SJSA1 (cell line): ENCODE measurements at places on chromosomes 16 and 17.
A peak's percentile ranks its signal among the peaks of the same experiment; 100 is the strongest.

GRCh38 chr17:5434984-5435383, 4.0 kb downstream of the C1QBP start:
- DNase-seq = no peak
- H3K36me3 ChIP-seq = peaks cover 82% of the 10 kb centered on the region
- peaks cover 7% of the 10 kb centered on the region for H3K4me1 ChIP-seq
- no peak overlapping the region for H3K4me3 ChIP-seq

GRCh38 chr16:48158296-48158695, 2.5 kb upstream of the ABCC12 start:
- H3K36me3 ChIP-seq = no peaks in the 10 kb centered on the region
- H3K27me3 ChIP-seq = no peaks in the 10 kb centered on the region
- H3K27ac ChIP-seq = no peak overlapping the region
- H3K4me3 ChIP-seq = no peak overlapping the region

DNA sequence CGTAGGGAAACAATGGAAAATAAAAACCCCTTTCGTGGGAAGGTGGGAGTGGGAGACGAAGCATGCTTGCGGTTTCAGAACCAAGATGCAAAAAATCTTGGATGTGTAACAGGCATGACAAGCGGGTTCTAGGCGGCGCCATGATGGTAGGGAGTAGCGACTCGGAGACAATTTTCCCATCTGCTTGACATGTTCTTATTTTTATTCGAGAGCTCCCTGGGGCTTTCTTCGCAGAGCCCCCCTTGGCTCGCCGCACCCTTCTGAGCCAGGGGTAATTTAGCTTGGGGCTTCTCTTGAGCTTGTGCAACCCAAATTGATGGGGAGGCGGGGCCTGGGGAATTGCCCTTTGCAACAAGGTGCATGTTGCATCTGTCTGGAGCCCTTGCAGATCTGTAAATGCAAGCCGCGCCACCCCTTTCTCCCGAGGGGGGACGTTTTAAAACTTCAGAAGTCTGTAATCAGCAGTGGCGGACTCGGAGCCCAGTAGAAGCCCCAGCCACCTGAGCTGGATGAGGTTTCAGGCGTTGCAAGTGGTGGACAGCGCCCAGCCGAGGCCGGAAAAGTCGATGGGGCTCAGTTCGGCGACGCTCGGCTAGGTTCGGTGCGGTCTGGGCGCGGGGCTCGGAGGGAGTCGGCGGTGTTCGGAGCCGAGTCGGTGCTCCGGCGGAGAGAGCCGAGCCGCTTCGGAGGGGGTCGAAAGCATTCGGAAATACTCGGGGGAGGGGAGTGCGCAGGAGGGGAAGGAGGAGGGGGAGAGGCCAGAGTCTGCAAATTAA, 2.9 kb downstream of the GNAO1 start:
- peaks cover 16% of the 10 kb centered on the region for H3K27me3 ChIP-seq
- no peak overlapping the region for H3K4me3 ChIP-seq
- H3K27ac ChIP-seq = no peak overlapping the region
- peaks cover 15% of the 10 kb centered on the region for H3K4me1 ChIP-seq
- H3K36me3 ChIP-seq = no peaks in the 10 kb centered on the region

GRCh38 chr17:9389111-9389527, 186.5 kb downstream of the STX8 start:
- no peak overlapping the region for H3K4me3 ChIP-seq
- H3K4me1 ChIP-seq = peaks cover 18% of the 10 kb centered on the region
- no peaks in the 10 kb centered on the region for H3K36me3 ChIP-seq
- no peaks in the 10 kb centered on the region for H3K27me3 ChIP-seq

- no peak overlapping the region for H3K4me3 ChIP-seq
- H3K4me1 ChIP-seq = peaks cover 11% of the 10 kb centered on the region
- H3K27ac ChIP-seq = no peak overlapping the region
- DNase-seq = no peak
These were observed 11.4 kb upstream of the SLC4A1 start for GRCh38 chr17:44279346-44279665.

DNA sequence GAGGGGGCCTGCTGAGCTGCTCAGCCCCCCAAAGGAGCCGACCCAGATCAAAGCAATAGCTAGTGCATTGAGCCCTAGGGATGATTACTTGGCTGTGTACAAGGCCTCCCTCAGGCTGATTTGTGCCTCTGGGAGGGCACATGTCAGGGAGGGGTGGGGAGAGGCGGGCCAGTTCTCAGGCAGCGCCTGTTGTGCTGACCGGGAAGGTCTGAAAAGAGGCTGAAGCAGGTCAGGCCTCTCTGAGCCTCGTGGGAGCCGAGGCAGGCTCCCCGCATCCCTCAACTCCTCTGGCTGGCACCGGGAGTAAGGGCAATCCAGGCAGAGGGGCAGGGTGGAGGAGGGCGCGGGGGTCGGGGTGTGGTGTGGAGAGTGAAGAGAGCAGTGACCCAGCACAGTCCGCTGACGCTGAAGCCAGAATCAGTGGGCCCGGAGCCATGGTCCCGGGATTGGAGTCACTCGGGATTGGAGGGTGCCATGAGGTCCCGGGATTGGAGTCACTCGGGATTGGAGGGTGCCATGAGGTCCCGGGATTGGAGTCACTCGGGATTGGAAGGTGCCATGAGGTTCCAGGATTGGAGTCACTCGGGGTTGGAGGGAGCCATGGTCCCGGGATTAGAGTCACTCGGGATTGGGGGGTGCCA, 3.0 kb downstream of the DCXR start:
- H3K27ac ChIP-seq = no peak overlapping the region
- no peaks in the 10 kb centered on the region for H3K27me3 ChIP-seq
- H3K4me3 ChIP-seq = no peak overlapping the region
- H3K4me1 ChIP-seq = peaks cover 37% of the 10 kb centered on the region
- peaks cover 36% of the 10 kb centered on the region for H3K36me3 ChIP-seq
- DNase-seq = no peak

GRCh38 chr17:82006468-82007227, 16.0 kb downstream of the CENPX start:
- peak; percentile 55 for DNase-seq
- no peak overlapping the region for H3K27ac ChIP-seq
- no peaks in the 10 kb centered on the region for H3K27me3 ChIP-seq

- no peak overlapping the region for H3K27ac ChIP-seq
- DNase-seq = no peak
- H3K36me3 ChIP-seq = no peaks in the 10 kb centered on the region
- peaks cover 22% of the 10 kb centered on the region for H3K4me1 ChIP-seq
These were observed 20.3 kb downstream of the TNS4 start for GRCh38 chr17:40481106-40481505.

DNA sequence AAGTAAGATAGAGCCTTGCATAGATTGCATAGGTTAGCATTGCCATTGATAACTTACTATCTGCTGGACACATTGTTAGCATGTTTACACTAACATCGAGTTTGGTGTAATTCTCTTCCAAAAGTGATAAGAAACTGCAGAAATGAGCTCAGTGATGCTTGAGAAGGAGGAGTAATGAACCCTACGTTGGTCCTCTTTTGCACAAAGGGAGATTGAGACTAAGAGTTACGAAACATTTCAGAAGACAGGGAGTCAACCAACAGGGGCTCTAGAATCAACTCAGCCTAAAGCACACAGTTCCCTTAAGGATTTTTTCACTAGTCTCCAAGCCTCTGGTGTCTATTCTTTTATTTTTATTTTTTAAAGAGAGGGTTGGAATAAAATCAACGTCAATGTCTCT, 6.8 kb downstream of the CCL7 start:
- H3K4me3 ChIP-seq = no peak overlapping the region
- no peaks in the 10 kb centered on the region for H3K36me3 ChIP-seq
- no peak for DNase-seq
- H3K27ac ChIP-seq = no peak overlapping the region

- H3K4me1 ChIP-seq = no peaks in the 10 kb centered on the region
- no peak for DNase-seq
These were observed 16.9 kb downstream of the ITGAX start for GRCh38 chr16:31371619-31372484.

DNA sequence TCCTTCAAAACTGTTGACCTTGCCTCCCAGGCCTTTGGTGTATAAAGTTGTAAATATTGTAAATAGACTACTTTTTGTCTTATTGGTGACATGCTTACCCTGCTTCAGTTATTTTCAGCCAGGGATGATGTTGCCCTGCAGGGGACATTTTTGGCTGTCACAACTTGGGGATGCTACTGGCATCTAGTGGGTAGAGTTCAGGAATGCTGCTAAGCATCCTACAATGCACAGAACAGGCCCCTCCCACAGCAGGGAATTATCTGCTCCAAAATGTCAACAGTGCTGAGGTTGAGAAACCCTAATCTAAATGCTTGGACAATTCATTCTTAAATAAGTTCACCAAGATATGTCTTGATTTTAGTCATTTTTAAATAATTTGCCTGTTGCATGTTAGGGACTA, 459.8 kb downstream of the PMP22 start:
- no peaks in the 10 kb centered on the region; the same call in 1 of the 2 replicates for H3K27me3 ChIP-seq
- H3K4me3 ChIP-seq = no peak overlapping the region
- no peak for DNase-seq
- H3K36me3 ChIP-seq = no peaks in the 10 kb centered on the region
- no peak overlapping the region for H3K27ac ChIP-seq
- no peaks in the 10 kb centered on the region for H3K4me1 ChIP-seq

- H3K27me3 ChIP-seq = no peaks in the 10 kb centered on the region
- peaks cover 14% of the 10 kb centered on the region for H3K4me1 ChIP-seq
- no peaks in the 10 kb centered on the region for H3K36me3 ChIP-seq
- H3K27ac ChIP-seq = no peak overlapping the region
- no peak for DNase-seq
These were observed 96.7 kb upstream of the HSBP1 start for GRCh38 chr16:83711069-83711468.

- no peaks in the 10 kb centered on the region for H3K27me3 ChIP-seq
- H3K27ac ChIP-seq = peak overlapping the region; percentile 75
- peaks cover 17% of the 10 kb centered on the region for H3K4me1 ChIP-seq
- H3K36me3 ChIP-seq = no peaks in the 10 kb centered on the region; the same call in 1 of the 2 replicates
- no peak overlapping the region for H3K4me3 ChIP-seq
These were observed 40.6 kb downstream of the MIS12 start for GRCh38 chr17:5526821-5527598.
